ENCODE measurements at places on chromosomes 11 and 22.

DNA sequence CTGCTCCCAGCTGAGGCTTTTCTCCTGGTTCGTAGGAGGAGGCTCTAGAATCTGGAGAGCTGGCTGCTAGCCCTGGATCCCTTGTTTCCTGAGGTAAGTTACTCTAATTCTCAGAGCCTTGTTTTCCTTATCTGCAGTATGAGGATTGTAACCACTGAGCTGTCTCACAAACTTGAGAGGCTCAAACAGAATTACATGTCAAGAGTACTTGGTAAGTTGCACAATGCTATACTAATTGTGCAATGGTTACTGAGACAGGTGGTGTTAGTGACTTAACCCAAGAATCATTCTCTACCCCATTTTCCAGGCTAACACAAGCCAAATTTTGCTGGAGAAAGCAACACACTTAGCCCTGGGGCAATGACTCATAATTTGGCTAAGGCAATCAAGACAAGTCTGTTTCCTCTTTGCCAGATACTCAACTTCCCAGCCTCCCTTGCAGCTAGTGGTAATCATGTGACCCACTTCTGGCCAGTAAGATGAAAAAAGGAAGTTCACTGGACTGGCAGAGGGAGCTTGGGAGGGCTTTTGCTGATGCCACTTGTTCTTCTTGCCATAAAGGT, 348.0 kb downstream of the TENM4 start:
- DNase-seq: no peak

- no peak for DNase-seq
These were observed 3.5 kb downstream of the C11orf21 start for GRCh38 chr11:2298131-2298794.

- DNase-seq: no peak
These were observed 226.2 kb upstream of the BLID start for GRCh38 chr11:122342089-122342744.

DNA sequence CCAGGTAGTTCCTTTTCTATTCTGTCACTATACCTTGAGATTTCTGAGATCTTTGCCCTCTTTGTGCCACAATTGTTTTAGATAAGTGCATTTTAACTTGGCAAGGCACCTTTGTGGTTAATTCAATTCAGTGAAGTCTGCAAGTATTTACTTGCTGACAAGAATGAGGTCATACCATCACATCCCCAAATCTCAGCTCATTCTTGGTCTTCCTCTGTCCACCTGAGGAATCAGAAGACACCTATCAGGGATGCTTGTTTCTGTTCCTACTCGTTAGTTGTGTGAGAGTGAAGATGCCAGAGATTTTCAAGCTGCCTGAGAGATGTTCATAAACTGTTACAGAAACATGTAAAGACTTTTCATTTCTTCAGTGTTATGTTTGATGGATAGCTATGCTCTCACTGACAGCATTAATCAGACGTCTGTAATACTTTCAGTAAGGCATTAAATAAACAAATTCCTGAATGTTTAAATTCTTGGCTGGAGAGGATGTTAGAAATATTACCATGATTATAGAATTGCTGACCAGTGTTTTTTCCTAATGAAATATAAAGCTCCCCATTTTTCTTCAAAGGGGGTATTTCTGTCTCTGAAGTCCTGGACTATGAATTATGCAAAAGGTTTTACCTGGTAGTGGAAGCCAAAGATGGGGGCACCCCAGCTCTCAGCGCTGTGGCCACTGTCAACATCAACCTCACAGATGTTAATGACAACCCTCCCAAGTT, 135.0 kb upstream of the MTNR1B start:
- no peak for DNase-seq

DNA sequence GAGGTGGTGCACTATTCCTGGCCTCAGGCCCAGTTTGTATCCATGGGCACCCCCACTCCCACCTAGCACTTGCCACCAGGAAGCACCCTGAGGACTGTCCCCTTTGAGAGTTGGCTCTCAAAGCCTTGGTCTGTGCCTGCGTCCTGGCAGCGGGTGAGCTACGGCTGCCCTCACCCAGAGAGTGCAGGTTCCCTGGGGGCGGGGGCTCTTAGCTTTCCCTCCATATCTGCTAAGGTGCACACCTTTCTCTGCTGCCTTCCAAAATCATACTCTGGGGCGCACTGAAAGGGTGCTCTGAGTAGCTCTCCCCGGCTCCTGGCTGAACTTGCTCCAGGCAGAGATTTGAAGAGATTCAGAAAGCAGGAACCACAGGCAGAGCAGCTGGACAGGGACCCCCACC, 7.1 kb downstream of the KCNQ1 start:
- no peak for DNase-seq

DNA sequence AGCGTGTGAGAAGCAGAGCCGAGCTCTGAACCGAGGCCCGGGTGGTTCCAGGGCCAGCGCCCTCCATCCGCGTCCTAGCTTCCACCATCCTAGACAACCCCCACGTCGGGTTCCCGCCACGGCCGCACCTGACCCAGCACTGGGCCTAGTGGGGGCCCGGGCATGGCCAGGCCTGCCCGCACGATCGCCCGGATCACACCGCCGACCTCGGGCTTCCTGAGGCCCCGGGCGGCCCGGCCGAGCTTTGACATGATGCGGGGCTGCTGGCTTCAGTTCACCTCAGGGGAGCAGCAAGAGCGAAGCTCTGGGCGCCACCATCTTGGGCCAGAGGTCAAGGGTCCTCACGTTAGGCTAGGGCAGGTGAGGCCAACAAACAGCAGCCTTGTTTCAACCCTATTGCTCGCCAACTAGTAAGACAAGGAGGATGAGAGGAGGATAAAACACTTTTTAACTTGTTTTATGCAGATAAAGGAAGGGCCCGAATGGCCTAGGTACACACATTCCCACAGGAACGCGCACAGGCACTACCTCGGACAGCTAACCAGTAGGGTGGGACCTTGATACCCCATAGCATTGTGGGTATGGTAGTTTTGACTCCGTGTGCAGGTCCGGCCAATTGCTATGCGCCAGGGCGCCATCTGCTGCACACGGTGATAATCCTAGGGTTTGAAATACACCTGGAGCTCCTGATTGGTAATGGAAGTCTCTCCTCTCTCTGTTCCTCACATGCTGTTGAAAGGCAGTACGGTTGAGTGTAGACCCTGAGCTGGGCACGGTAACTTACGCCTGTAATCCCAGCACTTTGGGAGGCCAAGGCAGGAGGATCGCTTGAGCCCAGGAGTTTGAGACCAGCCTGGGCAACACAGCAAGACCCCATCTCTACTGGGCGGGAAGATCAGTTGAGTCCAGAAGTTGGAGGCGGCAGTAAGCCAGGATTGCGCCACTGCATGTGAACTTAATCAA, at the start of gene MRPL11:
TSS of gene MRPL11 (minus strand) at position 345 of the 963 bp plus-strand sequence. CDS start at position 251, 94 bp downstream.
- DNase-seq: peak; percentile 91

DNA sequence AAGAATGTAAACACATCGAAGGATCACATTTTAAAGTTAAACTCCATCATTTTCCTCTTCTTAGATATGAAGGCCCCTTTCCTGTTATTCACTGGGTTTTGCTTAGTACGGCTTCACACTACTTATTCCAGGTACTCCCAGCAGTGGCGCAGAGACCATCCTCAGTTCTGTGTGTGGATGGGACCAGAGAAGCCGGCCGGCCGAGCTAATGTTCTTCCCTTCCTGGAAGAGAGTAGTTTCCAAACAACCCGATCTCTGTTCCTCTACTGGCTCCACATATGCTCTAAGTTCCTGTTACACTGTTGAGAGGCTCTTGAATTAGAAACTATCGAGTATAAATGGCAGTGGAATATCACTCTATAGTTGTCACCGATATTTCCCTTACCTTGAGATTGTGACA, 684 bp upstream of the NFRKB start:
- DNase-seq: no peak

GRCh38 chr11:73876424-73877310, at the start of the genes COA4 and PAAF1:
COA4 (minus strand) TSS chr11:73876846; CDS start chr11:73873378, 3,468 bp downstream.
PAAF1 (plus strand) TSS chr11:73876999; CDS start chr11:73877022, 23 bp downstream.
- peak; percentile 94 for DNase-seq

DNA sequence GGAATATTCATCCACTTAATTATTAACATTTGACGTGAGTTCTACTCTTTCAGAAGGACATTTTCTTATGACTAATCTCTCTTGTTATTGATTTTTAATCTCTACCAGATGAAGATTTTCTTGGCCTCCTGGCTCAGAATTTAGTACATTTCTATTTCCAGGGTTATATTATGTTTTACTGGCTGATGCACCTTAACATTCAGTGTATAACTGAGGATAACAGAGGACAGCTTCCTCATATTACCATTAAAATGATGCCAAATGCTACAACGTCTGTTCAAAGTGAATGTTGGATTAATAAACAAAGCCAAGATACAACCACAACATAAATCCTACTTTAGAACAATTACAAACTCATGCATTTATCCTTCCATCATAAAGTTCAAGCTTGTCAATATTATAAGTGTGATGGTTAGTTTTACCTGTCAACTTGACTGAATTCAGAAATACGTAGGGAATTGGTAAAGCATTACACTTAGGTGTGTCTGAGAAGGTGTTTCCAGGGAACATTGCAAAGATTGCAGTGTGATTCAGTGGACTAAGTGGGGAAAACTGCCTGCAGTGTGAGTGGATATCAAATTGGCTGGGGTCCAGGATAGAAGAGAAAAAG, 485.2 kb downstream of the LRRC4C start:
- DNase-seq: no peak

GRCh38 chr11:12746593-12747097, 72.4 kb downstream of the TEAD1 start:
- no peak for DNase-seq

DNA sequence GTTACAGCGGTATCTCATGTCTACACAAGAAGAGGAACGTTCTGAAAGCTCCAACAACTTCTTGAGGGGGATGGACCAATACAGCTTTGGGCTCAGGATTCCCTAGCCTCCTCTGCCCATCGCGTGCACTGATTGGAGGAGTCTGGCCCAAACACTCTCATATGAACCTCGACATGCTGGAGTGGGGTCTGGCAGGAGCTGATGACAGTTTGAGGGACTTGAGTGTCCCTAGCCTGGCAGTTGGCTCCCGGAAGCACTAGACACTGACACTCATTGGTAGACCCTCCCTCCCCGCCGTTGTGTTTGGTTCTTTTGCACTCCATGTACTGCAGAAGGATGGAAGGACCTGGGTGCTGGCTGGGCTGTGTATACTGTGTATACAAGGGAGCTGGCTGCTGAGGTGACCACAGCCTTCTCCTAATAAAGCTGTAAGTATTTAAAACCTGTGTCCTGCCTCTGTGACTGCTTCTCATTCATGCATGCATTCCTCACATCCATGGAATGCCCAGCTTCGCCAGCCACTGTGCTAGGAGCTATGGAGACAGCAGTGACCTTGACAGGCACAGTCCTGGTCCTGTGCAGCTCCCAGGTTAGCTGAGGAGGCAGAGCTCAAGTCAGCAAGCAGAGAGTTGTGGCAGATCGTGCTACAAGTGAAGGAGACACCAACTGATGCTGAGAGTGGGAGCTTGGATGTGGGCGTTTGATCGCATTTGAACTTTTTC, 27.9 kb downstream of the ADAMTS15 start:
- DNase-seq: no peak

GRCh38 chr11:6353367-6353987, 33.2 kb upstream of the CAVIN3 start:
- peak; percentile 23 for DNase-seq

GRCh38 chr22:22178992-22179391, 65.6 kb upstream of the VPREB1 start:
- DNase-seq: no peak

DNA sequence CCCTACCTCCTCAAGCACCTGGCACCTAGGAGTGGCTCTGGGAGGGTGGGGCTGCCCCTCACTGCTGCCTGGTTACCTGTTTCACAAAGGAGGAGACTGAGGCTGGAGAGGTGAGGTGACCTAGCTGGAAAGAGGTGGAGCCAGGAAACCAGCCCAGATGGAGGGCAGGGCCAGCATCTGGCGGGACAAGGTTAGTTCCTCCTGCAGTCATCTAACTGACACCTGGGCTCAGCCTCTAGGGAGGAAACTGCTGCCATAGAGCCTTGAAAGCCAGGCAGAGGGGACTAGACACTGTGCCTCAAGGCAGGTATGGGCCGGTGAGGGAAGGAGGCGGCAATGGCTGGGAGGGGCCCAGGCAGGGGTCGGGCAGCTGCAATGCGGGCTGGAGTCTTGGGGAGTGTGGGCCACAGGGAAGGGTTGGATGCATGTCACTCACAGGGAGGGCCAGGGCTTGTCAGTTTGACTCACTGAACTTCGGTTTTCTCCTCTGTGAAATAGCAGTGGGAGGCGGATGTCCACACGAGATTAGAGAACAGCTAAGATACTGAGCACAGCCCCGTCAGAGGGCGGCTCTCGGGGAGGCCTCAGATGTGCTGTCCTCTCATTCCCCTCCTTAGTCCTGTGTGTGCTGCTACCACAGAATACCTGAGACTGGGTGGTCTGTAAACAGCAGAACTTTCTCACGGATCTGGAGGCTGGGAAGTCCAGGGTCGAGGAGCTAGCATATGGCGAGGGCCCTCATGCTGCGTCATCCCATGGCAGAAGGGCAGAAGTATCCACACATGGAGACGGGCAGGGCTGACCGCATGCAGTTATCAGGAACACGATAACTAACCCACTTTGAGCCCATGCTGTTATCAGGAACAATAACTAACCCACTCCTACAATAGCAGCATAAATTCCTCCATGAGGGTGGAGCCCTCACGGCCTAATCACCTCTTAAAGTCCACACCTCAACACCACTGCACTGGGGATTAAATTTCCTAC, 16.1 kb downstream of the MGAT3 start:
- DNase-seq: no peak

GRCh38 chr11:59666969-59667368, 1.9 kb downstream of the PATL1 start:
- DNase-seq: no peak

- no peak for DNase-seq
These were observed 25.9 kb upstream of the RAB30 start for GRCh38 chr11:83097429-83098075.

- DNase-seq: no peak
These were observed 21.8 kb upstream of the WNT7B start for GRCh38 chr22:45998638-45999378.

- no peak for DNase-seq
These were observed 5.9 kb downstream of the CADM1 start for GRCh38 chr11:115498354-115498753.

- DNase-seq: peak; percentile 69
These were observed 1155.9 kb downstream of the TBC1D22A start for GRCh38 chr22:47918276-47918921.

DNA sequence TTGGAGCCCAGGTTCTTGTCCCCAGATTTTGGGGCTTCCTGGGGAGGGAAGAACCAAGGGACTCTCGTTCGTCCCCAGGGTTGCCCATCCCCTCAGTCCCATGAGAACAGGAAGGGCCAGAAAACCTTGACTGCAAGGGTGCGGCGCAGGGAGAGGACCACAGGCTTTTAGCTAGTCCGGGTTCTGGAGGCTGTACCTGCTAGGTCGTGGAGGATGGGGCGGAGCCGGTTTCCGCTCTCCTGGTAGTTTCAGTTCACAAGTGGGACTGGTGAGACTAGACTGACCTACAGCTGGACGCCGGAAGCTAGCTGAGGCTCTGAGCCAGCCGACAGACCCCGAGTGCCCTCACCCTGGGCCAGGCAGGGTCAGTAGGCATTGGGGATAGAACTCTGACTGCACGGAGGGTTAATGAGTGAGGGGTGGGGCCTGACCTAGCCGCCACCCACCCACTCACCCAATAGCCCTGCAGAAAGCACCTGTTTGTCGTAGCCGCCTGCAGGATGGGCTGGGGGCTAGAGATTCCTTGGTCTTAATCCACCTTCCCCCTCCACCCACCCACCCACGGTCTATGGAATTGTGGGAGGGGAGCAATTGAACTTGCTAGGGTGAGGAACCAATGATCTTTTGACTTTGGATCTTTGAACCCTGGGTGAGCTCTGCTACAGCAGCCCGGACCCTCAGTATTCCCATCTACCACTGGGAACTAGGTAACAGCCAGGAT, 1.5 kb downstream of the MAFF start:
- peak; percentile 37 for DNase-seq

GRCh38 chr11:3074912-3075589, 17.8 kb upstream of the CARS1 start:
- no peak for DNase-seq

GRCh38 chr22:37804352-37804880, 3.3 kb upstream of the GCAT start:
- no peak for DNase-seq

All from CD8-positive, alpha-beta memory T cell (primary cell).